ENCODE measurements at places on chromosomes 13 and 19.

- DNase-seq: no peak
Measured at GRCh38 chr13:110887597-110888333, 27.1 kb downstream of the ANKRD10 start.

- peak; percentile 58 for DNase-seq
Measured at GRCh38 chr19:17511724-17512573, 500 bp downstream of the PGLS start.

GRCh38 chr13:37616131-37616530 is 17.6 kb upstream of the POSTN start:
- DNase-seq: no peak

DNA sequence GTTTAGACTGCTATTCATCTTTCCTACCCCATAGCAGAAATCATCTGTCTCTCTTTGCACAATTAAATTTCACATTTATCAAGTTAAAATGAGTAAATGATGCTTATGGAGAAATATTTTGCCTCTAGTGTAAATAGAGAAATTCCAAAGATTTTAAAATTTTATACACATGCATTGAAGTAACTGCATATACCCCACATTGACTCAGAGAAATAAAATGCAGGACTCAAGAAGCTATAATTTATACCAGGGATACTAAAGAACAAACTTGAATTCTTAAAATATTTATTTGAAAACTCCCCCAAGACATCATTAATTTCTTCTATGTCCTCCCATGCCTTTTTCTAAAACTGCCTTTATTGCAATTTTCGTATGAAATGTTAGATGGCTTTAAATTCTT is 165.8 kb downstream of the DIAPH3 start:
- DNase-seq: no peak

DNA sequence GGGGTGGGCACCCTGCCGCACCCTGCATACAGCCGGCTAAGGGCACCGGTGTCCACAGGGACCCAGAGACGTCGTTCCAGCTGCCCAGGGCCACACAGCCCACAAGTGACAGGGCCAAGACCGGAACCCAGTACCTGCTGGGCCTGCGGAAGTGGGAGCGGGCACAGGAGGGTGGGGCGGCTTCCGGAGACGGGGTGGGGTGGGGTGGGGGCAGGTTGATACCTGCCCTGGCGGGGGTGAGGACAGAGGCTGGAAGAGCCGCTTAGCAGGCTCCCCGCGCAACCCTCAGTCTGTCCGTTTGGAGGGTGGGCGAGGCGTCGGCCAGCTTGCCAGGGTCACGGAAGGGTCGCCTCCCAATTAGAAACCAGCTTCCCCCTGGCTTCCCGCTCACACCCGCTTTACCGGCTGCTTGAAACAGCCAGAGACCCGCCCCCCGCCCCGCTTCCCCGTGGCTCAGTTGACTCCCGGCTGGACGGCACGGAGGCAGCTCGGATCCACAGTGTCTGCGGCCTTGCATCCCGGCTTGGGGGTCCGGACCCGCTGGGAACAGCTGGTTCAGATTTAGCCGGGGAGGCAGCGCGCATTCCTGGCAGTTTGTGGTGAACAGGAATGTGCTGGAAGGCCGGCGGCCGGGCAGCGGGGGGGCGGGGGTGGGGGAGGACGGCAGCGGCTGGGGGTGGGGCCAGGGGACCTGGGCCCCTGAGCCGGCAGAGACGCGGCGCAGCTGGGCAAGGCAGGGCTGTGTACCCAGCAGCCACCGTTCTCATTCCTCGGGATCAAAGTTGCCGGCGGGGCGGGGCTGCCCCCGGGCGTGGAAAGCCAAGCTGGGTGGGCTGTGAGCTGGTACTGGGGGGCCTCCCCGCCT is 1.9 kb downstream of the CNN2 start:
- no peak for DNase-seq

DNA sequence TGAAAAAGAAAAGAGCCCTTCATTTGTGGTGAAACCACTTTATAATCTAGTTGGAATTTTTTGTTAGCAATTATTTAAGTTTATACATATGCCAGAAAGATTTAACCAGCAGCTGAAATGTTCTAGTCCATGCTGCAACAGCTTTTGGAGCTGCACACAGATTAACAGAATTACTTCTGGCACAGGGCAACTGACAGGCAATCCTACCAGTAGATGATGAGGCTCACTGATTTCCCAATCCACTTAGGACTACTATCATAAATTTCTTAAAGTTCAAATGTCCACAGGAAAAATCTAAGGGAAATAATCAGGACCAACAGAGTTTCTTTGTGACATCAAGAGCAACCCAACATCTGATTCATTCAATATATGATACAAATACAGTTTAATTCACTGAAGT is 78.8 kb downstream of the CRYL1 start:
- no peak for DNase-seq

- no peak for DNase-seq
Measured at GRCh38 chr19:16425993-16426392, 45.8 kb downstream of the EPS15L1 start.

- no peak for DNase-seq
Measured at GRCh38 chr19:15368798-15369593, 10.6 kb downstream of the AKAP8 start.

DNA sequence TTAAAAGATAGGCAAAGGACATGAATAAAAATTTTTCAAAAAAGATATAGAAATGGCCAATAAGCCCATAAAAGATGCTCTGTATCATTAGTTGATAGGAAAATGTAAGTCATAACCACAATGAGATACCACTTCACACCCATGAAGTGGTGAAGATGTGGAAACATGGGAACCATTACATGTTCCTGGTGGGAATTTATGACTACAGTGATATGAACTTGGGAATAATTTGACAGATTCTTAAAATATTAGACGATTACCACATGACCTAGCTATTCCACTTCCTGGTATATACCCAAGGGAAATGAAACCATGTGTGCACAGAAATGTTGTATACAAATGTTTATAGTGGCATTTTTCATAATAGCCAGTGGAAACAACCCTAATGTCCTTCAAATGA is 232.2 kb downstream of the GGACT start:
- DNase-seq: no peak
